ENCODE measurements at places on chromosomes 11 and 22. TPM values are rescaled to one million over a fixed set of nuclear protein-coding genes. Genes with fewer than 3 reads are reported as not detected.

The MRGPRX3 gene
- not detected for polyA plus RNA-seq

The MGAT3 gene
- polyA plus RNA-seq: 0.11 TPM

The C11orf91 gene
- polyA plus RNA-seq: not detected

The WBP2NL gene
- polyA plus RNA-seq: 3.0 TPM

The PI4KA gene
- polyA plus RNA-seq: 39.5 TPM

The APOC3 gene
- polyA plus RNA-seq: not detected

The APOL6 gene
- polyA plus RNA-seq: 2.4 TPM

The EIF3D gene
- polyA plus RNA-seq: 182 TPM

The FGF19 gene
- not detected for polyA plus RNA-seq

The PANX3 gene
- polyA plus RNA-seq: not detected

The CFAP300 gene
- not detected for polyA plus RNA-seq

All from naive B cell (primary cell).